ENCODE measurements at places on chromosomes 7 and 10.

DNA sequence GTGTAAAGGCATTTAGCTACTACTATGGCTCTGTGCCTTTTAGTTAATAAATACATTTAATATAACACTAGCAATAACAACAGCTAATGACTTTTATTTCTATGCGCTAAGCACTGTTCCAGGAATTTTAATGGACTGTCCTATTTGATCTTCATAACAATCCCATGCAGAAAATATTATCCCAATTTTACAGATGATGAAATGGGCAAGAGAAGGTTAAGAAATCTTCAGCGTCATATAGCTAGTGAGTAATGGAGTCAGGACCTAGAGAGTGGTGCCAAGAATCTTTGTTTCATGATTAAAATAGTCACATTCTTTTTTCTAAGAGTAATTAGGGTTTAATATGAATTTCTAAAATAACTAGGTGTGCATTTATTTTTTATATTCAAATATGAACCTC is 32.4 kb downstream of the ACTA2 start:
- DNase-seq: no peak
- no peak overlapping the region for H3K27ac ChIP-seq
- no peaks in the 10 kb centered on the region for H3K27me3 ChIP-seq
- no peaks in the 10 kb centered on the region for H3K36me3 ChIP-seq
- H3K4me3 ChIP-seq: no peak overlapping the region

DNA sequence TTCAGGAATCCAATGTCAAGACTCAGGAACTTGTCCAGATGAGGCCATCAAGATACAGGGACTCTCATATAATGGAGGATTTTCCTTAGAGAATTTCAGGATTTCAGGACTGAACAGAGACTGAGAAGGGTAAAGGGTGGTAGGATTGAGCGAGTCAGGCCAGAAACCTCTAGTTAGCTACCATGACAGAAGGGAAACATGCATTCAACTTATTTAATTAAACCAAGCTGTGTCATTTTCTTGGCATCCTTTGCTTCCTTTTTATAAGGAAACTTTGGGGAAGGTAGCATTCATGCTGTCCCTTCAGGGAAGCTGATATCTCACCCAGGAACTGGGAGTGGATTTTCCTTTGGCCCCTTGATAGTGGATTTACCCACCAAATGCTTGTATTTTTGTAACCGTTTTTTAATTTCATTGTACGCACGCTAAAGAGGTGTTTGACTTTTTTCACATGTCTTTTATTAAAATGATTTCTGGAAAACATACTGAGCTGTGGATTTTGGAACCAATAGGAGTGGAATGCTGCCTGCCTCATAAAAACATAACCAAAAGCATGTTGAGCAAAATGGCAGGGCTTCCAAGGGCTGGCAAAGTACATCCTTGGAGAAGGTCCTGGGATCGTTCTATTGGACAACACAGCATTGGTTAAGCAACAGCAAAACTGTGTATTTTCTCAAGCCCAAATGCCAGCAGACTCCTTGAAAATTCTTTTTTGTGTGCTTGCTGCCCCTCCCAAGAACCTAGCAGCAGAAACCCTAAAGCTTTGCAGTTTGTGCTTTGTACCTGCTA is 104.5 kb downstream of the CXCL12 start:
- no peaks in the 10 kb centered on the region for H3K27me3 ChIP-seq
- H3K27ac ChIP-seq: peak overlapping the region; percentile 70
- H3K4me1 ChIP-seq: no peaks in the 10 kb centered on the region
- H3K4me3 ChIP-seq: no peak overlapping the region
- no peaks in the 10 kb centered on the region for H3K36me3 ChIP-seq

- no peaks in the 10 kb centered on the region for H3K4me1 ChIP-seq
- no peaks in the 10 kb centered on the region for H3K27me3 ChIP-seq
- no peaks in the 10 kb centered on the region for H3K36me3 ChIP-seq
- no peak for DNase-seq
Measured at GRCh38 chr7:133434246-133434865, 181.5 kb downstream of the EXOC4 start.

DNA sequence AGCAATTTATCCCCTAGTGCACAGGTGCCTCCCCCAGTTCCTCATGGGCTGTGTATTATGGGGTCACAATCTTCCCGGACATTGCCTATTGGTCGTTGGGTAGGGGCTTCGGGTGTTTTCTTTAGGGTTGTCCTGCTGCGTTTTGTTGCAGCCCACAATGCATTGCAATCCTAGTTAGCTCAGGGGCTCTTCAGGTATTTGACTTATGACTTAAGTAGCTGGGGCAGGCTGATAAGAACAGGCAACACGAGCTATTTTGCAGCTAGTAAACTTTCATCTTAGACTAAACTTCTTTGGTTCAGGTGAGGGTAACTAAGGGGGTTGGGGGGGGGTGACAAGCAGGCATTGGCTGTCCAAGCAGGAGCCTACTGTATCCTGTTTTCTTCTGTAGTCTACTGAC is 158.5 kb downstream of the TPST1 start:
- H3K27me3 ChIP-seq: no peaks in the 10 kb centered on the region

- DNase-seq: no peak
- H3K4me1 ChIP-seq: no peaks in the 10 kb centered on the region
- no peak overlapping the region for H3K4me3 ChIP-seq
- H3K27me3 ChIP-seq: no peaks in the 10 kb centered on the region
Measured at GRCh38 chr7:37578350-37578749, 105.2 kb upstream of the GPR141 start.

GRCh38 chr7:96952974-96953391 is 52.4 kb upstream of the DLX6 start:
- H3K27me3 ChIP-seq: no peaks in the 10 kb centered on the region
- H3K27ac ChIP-seq: no peak overlapping the region
- no peak for DNase-seq

DNA sequence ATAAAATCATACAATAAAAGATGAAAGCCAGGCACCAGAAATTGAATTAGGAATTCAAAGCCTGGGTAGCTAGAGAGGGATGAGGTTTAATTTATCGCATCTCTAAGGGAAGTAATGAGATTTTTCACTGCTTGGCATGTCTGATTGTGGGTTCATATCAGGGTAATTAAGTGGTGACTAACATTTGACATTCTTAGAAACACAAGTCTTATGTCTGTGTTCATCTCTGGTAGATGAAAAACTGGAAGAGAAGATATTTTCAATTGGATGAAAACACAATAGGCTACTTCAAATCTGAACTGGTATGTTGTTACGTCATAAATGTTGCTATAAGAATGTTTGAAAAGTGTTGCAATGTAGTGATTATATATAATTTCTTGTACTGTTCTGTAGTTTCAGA is 36.8 kb upstream of the ARMS2 start:
- no peak overlapping the region for H3K4me3 ChIP-seq
- no peak overlapping the region for H3K27ac ChIP-seq
- H3K4me1 ChIP-seq: no peaks in the 10 kb centered on the region
- no peak for DNase-seq
- peaks cover 35% of the 10 kb centered on the region for H3K36me3 ChIP-seq
- no peaks in the 10 kb centered on the region for H3K27me3 ChIP-seq

GRCh38 chr7:130228840-130229502 is 21.3 kb downstream of the SSMEM1 start:
- no peaks in the 10 kb centered on the region for H3K4me1 ChIP-seq
- H3K27ac ChIP-seq: no peak overlapping the region
- H3K4me3 ChIP-seq: no peak overlapping the region
- no peaks in the 10 kb centered on the region for H3K36me3 ChIP-seq

- H3K27ac ChIP-seq: no peak overlapping the region
- no peak overlapping the region for H3K4me3 ChIP-seq
- no peaks in the 10 kb centered on the region for H3K4me1 ChIP-seq
Measured at GRCh38 chr7:34709771-34710170, 51.8 kb downstream of the NPSR1 start.

DNA sequence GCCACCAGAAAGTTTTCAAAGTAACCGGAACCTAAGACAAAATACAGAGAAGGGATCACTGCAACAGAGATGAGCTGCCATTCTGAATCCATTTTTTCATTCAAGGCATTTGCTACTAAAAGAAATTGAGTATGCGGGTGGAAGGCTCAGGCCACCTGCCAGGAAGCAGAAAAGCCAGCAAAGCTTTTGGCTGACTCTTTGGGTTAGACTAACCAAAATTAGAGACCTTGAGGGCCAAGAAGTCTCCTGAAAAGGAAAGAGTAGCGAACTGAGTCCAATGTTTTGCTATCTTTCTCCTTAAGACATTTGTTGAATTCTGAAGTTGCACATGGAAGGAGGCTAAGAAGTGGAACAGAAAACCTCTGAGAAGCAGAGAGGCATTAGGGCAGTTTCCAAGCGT is 79.0 kb downstream of the FAS start:
- no peaks in the 10 kb centered on the region for H3K27me3 ChIP-seq
- no peaks in the 10 kb centered on the region for H3K4me1 ChIP-seq
- no peaks in the 10 kb centered on the region for H3K36me3 ChIP-seq
- DNase-seq: no peak
- H3K27ac ChIP-seq: no peak overlapping the region
- H3K4me3 ChIP-seq: no peak overlapping the region

GRCh38 chr7:68700414-68700813 is 897.9 kb upstream of the AUTS2 start:
- no peak overlapping the region for H3K27ac ChIP-seq

- DNase-seq: no peak
- H3K27ac ChIP-seq: no peak overlapping the region
- no peaks in the 10 kb centered on the region for H3K4me1 ChIP-seq
- H3K4me3 ChIP-seq: no peak overlapping the region
- H3K36me3 ChIP-seq: no peaks in the 10 kb centered on the region
Measured at GRCh38 chr7:155815332-155816191, 3.3 kb upstream of the SHH start.

DNA sequence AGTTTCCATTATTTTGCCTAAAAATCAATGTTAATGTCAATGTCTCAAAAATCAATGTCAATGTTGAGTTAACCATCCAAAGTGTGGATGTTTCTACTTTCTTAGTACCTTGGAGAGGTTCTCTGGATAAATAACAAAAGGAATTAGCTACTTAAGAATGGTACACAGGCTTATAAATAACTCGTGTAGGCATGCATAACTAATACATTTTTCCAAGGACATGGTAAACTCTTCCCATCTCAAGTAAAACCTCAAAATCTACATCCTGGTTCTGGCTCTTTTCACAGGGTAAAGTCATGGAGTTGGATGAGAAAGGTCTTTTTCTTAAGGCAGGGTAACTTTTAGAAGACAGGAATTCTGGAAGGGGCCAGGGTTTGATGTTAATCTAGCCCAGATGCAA is 59.9 kb downstream of the CAV1 start:
- H3K27me3 ChIP-seq: no peaks in the 10 kb centered on the region
- H3K4me1 ChIP-seq: peaks cover 25% of the 10 kb centered on the region
- H3K36me3 ChIP-seq: no peaks in the 10 kb centered on the region
- no peak overlapping the region for H3K4me3 ChIP-seq
- no peak for DNase-seq

GRCh38 chr7:13449460-13449859 is 540.0 kb downstream of the ETV1 start:
- no peaks in the 10 kb centered on the region for H3K4me1 ChIP-seq
- H3K27ac ChIP-seq: no peak overlapping the region
- no peaks in the 10 kb centered on the region for H3K36me3 ChIP-seq
- DNase-seq: no peak
- H3K27me3 ChIP-seq: no peaks in the 10 kb centered on the region

GRCh38 chr10:101354328-101355071 is 535 bp downstream of the BTRC start:
- no peaks in the 10 kb centered on the region for H3K27me3 ChIP-seq
- H3K4me3 ChIP-seq: peak overlapping the region; percentile 80
- H3K36me3 ChIP-seq: no peaks in the 10 kb centered on the region
- peak; percentile 75 for DNase-seq

DNA sequence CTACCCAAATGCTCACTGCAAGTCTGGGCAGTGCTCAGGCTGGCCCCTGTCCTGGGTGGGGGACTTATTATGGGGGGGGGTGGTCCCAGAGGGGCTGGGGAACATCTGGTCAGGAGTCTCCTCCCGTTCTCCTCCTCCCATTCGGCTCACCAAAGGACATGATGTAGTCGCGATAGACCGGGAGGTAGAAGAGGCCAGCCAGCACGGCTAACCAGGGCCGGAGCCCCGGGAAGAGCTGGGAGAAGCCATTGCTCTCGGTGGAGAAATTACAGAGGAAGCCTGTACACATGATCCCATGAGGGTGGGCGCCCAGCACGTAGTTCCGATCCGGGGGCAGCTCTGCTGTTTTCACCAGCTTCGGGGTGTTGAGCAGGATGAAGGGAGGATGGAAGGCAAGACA is 2.4 kb downstream of the MOGAT3 start:
- no peak overlapping the region for H3K27ac ChIP-seq
- H3K4me3 ChIP-seq: no peak overlapping the region
- no peak for DNase-seq
- no peaks in the 10 kb centered on the region for H3K36me3 ChIP-seq
- peaks cover 8% of the 10 kb centered on the region for H3K27me3 ChIP-seq

- no peak overlapping the region for H3K4me3 ChIP-seq
- no peaks in the 10 kb centered on the region for H3K4me1 ChIP-seq
- no peak for DNase-seq
- H3K27me3 ChIP-seq: no peaks in the 10 kb centered on the region
- H3K36me3 ChIP-seq: peaks cover 15% of the 10 kb centered on the region
- H3K27ac ChIP-seq: no peak overlapping the region
Measured at GRCh38 chr7:4080954-4081353, 601.1 kb upstream of the FOXK1 start.

- no peak overlapping the region for H3K4me3 ChIP-seq
- no peak for DNase-seq
- no peak overlapping the region for H3K27ac ChIP-seq
- H3K4me1 ChIP-seq: no peaks in the 10 kb centered on the region
Measured at GRCh38 chr10:58359541-58359940, 24.7 kb downstream of the UBE2D1 start.

DNA sequence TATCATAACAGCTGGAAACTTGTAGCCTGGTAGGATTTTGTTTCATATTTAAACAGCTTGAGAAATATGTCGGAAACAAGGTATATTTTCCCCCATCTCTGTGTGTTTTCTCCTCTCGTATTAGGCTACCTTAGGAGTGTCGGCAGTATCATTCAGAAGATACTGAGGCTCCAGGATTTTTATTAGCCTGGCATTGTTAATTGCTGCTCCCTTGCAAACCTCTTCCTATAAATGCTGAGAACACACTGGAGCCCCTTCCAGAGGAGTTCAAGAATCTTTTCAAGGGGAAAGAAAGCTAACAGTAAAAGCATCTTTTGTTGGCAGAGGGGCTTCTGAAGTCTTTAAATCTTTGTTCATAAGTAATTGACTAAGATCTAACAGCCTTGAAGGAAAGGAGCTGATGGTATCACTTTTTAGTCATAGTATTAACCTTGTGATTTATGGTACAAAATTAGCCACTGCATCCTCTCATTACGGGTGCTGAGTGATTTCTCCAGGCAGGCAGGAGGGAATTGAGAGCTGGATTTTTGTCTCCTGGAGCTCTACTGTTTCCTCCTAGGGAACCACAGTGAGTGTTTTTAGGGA is 998.7 kb downstream of the LRMDA start:
- H3K27ac ChIP-seq: peak overlapping the region; percentile 86
- no peak for DNase-seq
- H3K36me3 ChIP-seq: no peaks in the 10 kb centered on the region
- peak overlapping the region; percentile 41 for H3K4me3 ChIP-seq
